ENCODE measurements at places on chromosomes 3 and 15.

DNA sequence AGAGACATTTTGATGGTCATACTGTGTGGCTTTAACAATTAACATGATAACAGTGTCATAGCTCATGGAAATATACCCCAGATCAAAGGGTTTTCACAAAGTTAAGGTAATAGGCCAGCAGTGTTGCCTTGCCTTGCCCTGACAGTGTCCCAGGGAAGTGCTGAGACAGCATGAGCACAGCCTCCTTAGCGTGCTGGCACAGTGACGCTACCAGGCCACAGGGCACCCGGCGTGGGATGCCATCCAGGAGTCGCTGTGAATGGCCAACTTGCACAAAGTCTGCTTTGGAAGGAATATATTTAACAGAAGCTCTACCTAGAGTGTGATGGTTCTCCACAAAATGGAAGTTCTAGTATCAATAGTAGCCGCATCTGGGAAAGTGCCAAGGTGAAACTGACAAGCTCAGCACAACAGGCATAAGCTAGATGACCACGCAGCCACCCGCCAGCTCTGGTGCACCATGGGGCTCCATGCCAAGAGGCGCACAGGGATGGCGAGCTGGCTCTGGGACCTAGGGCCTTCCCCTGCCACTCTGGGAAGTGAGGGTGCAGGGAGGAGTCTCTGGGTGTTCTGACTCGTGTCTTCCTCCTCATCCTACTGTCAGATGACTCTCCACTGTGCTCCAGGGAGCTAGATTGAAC is 86.2 kb downstream of the GABRB3 start:
- DNase-seq: no peak

DNA sequence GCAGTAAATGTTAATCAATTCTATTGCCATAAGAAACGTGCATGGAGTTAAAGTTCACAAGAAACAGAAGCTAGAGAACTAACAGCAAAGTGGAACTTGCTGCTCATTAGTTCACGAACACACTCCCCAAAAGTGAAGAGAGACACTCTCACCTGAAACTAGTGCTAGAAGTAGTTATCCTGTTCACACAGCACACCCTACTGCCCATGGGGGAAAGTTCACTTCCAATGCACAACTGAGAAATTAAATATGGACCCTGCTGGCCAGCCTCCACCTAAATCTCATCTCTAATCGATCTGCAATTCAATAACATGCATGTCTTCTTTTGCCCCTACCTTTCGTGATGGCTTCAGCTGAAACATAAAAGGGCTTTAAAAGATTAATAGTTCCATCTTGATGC is 39.4 kb upstream of the FRMD4B start:
- DNase-seq: peak; percentile 37

- DNase-seq: no peak
Measured at GRCh38 chr3:117200962-117201361, 491.4 kb downstream of the TUSC7 start.

DNA sequence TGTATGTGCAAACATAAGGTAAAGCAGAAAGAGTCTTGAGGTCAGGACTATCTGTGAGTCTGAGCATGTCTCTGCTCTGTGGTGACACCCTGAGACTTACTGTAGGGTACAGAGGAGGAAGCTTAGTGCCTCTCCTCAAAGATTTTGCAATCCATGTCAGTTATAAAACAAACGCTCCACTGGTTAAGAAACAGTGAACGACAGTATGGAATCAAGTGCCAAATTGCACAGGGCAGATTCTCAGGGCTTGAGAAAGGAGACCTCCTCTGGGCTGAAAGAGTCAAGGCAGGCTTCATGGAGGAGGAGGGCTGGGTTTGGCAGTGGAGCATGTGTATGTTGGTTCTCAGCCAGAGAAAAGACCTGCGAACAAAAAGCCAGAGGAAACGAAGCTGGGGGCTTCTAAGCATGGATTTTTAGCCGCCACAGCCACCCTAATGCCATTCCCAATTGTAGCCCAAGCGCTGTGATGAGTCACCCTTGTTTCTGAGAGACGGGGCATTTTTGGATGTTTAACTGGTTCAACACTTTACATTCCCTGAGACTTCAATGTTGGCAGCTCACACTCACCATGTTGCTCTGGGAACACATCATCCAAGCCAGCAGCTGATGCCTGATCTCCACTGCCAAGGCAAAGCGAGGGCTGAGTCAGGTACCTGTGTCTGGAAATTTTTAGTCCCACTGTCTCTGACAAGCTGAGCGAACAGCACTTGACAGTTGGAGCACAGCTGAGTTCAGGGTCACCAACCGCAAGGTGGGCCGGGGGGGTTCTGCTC is 3.4 kb upstream of the DGKG start:
- DNase-seq: no peak

DNA sequence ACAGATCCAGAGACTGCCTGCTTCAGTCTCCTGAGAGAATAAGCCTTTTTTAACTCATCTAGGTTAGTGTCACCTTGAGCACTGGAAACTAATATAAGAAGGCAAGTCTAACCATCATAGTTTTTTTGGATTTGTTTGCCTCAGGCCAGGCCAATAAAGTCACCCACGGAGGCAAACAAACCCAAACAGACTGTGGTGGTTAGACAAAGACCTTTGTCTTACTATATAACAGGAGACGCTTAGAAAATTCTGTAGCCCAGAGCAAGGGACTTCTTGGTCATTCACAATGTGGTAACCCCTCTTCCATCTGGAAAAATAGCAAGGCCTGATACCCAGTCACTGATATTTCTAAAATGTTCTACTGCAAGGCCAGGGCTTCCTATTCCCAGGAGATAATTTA is 45.3 kb upstream of the PPP2R3A start:
- DNase-seq: no peak

DNA sequence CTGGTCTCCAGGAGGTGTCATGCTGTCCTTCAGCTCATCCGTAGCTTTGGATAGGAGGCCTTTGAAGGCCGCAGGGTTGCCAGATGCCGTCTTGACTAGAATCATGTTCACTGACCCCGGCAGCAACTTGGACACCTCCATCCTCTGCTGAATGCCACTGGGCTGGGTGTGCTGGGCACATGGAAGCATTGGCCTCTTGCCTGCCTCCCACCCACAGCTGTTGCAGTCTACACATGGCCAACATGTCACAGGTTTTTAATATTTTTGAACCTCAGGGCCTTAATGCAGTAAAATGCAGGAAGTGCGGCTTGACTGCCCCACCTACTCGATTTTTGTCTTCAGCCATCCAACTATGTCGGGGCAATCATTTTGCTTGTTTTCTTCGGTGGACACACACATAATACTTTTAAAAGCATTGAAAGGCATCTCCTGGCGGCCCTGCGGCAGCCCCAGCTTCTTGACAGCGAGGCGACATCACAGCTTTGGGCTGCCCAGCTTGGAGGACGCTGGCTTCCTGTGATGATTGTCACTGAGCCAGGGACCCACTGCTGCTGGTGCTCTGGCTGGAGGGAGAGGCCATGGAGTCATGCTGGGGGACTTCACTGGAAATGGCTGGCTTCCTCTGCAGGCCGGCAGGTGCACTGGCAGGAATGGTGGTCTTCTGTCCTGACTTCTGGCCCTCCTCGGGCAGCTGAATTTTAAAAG is 31.6 kb upstream of the ACAD9 start:
- DNase-seq: no peak

GRCh38 chr3:112585782-112586181 is 23.9 kb downstream of the SLC35A5 start:
- DNase-seq: no peak

GRCh38 chr3:113623324-113623723 is 73.1 kb downstream of the USF3 start:
- DNase-seq: no peak

GRCh38 chr3:45486136-45486535 is 97.8 kb downstream of the LARS2 start:
- no peak for DNase-seq

GRCh38 chr3:123498761-123499160 is 49.9 kb upstream of the ADCY5 start:
- DNase-seq: no peak

DNA sequence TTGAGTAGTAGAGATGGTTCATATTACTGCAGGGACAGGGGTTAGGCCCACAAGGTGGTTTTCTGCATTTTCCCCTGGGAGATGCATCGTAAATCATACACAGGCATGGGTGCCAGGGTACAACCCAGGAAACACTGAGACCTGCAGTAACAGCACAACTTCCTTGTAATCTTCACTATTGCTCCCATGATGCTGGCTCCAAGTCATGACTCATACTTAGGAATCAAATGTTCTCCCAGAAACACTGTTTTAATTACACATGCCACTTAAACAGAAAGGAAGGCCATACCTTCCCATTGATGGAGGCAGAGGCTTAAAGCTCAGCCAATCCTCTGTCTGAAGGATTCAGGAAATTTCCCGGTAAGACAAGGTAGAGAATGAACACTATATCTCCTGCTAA is 106.5 kb downstream of the ERC2 start:
- DNase-seq: no peak

DNA sequence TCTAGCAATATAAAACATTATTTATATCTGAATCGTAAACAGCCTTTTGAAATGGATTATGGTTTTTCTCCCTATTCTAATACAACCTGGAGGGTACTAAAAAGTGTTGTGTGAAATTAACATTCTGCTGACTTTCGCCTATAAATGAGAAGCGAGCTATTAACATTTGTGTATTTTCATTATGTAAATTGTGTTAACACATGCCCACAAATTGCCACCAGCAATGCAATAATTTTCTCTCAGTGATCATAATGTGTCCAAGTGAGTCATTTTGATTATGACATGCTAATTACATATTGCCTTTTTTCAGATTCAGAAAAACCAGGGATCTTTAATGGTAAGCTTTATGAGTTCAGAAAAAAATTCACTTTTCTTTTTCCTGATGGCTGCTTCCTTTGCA is 77.4 kb upstream of the SKOR1 start:
- no peak for DNase-seq

DNA sequence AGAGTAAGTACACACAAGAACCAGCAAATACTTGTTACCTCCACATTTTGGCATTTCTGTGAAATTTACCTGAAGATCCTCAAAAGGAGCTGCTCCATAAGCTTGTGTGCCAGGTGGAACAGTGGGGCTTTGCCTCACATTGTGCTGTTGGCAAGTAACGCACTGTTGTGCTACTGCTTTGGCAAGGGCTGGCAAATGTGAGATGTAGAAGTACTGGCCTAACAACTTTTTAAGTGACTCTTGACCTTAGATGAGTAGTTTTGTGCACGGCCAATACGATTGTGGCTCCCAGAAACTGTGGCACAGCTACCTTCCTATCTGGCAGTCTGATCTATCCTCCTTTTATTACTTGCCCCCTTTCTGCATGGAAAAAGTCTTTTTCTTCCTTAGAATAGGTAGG is 337.0 kb downstream of the KCNH8 start:
- no peak for DNase-seq

DNA sequence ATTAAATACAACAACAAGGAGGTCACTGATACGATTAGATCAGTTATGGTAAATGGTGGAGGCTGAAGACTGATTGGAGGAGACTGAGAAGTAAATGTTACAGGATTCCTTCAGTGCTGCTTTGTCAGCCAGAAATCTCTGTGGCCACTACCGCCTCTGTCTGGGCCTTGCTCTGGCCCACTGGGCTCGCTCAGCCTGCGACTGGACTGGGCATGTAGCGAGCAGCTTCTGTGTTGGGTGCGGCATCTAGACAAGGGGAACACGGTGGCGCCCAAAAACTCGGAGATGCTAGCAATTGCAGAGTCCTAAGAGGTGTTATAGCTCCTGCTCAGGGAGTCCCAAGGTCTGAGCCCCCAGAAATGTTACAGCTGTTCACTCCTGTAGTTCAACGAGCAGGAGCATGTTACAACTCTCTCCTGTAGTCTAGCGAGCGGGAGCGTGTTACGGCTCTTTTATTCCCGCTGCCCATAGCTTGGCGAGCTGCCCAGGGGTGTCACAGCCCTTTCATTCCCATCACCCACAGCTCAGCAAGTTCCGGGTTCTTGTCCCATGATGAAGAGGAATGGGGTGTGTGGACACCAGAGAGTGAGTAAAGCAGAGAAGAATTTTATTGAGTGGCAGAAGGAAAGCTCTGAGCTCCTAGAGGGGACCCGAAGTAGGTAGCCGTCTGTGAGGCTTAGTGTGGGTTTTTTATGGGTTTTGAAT is 24.7 kb downstream of the SLC15A2 start:
- no peak for DNase-seq

GRCh38 chr3:131218196-131218595 is 163.4 kb upstream of the NUDT16 start:
- DNase-seq: no peak

DNA sequence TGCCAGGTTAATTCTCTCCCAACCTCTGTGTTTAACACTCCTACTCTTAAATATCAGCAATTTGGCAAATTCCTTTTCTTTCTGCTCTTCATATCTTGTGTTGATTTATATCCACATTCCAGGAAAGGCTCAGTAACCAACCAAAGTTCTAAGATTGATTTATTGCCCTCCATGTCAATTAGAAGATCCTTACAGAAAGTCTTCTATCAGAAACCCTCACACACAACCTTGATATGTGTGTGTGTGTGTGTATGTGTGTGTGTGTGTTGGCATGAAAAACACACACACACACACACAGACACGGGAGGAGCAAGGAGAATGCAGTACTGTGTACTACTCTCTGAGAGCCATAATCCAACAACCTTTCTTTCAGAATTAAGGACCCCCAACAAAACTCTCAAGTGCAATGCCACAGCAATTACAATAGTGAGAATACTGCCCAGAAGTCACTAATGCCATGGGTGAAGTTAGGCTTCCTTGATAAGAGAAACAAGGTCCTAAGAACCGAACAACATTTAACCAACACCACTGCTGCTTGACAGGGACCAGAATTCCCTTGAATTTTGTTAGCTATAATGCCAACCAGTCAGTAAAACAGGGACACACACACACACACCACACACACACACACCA is 1.1 kb downstream of the LSAMP start:
- no peak for DNase-seq

- peak; percentile 2 for DNase-seq
Measured at GRCh38 chr3:7144697-7145308, 283.9 kb downstream of the GRM7 start.

- DNase-seq: no peak
Measured at GRCh38 chr3:176005564-176005963, 1146.4 kb downstream of the NAALADL2 start.

DNA sequence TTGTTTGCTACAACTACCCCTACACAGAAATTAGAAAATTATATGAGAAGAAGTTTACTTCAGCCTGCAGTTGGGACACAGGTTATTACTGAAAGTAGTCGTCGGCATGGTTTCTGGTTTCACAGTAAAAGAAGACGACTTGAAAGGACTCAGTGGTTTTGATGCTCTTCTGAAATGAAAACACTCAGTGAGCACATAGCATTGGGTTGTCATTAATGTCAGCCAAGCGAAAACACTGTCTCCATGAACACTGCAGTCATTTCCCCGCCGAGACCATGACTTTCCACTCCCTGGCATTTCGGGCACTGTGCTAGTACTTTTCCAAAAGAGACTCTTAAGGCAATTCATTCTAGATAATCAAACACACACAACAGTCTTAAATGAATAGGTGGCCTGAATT is 69.2 kb upstream of the ICE2 start:
- no peak for DNase-seq

GRCh38 chr15:36429707-36430106 is 149.7 kb upstream of the CDIN1 start:
- DNase-seq: no peak

DNA sequence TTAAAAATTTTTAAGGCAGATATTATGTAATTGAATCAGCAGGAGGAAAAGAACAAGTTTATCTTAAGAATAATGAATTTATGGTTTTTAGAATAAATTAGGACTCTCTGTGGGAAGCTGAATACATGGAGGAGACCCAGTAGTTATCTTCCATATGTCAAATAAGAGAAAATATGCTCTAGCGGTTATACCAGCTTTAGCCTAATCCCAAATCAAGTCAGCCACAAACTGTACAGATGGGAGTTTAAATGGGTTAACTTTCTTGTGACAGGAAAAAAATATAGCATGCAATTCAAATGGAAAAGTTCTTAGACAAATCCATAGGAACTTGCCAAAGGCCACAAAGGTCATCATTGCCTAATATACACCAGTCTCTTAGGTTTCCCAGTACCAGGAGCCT is 84.3 kb downstream of the TTBK2 start:
- DNase-seq: no peak
